HT1080 (cell line): ENCODE measurements at places on chromosomes 6 and 20. TPM values are rescaled to one million over a fixed set of nuclear protein-coding genes. Genes with fewer than 3 reads are reported as not detected.

GRCh38 chr6:109165392-109165974 lies 70.2 kb downstream of the CEP57L1 start:
- DNase-seq, result peak; percentile 48

Gene ANKEF1
- 4.3 and 7.4 TPM in 2 replicates for total RNA-seq

- no peak for DNase-seq
Observed at GRCh38 chr20:63815615-63816253, 15.3 kb downstream of the ZBTB46 start.

Gene COL12A1
- total RNA-seq, result 9.7 and 12.6 TPM in 2 replicates

Gene LYRM4
- 25.0 and 25.6 TPM in 2 replicates for total RNA-seq

DNA sequence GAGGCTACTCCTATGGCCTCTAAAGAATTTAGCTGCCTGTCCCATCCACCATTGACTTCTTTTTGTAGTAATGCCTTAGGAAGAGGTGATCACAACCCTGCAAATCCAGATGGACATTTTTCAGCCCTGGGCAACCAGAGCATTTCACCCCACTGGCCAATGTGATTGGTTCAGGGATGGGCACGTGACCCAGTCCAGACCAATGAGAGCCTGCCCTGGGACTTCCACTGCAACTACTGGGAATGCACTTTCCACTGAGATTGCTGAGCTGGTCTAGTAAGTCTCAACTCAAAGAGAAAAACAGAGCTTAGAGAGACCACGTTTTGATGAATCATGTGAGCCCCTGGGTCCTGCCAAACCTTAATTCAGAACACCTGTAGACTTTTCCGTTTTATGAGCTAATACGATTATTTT lies 8.9 kb upstream of the UBE2V1 start:
- no peak for DNase-seq

DNA sequence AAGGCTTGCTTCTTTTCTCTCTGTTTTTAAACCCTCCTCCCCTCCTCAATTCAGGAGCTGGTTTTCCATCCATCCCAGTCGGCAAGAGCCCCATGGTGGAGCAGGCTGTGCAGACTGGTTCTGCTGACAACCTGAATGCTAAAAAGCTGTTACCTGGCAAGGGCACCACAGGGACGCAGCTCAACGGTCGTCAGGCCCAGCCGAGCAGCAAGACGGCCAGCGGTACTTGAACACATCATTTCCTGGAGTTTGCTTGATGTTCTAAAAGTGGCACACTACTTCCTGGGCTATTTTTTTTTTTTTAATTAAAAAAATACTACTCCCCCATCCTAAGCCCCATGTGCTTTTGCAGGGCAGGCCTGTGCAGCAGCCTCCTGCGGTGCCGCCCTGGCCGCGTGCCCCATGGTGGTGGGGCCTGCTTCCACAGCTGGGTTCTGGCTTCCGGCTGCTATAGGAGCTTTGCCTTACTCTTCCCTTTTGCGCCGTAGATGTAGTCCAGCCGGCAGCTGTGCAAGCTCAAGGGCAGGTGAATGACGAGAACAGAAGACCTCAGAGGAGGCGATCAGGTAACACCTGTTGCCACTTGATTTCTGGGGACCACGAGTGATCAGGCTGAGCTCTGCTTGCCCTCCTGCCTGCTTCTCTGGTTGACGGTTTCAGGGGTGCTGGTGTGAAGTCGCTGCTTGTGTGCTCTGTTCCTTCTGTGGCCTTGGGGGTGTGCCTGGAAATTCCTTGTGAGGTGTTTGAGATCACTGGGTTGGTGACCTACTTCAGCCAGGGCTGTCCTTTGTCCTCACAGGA lies 7.7 kb downstream of the LSM14B start:
- no peak for DNase-seq

Gene IL20RA
- total RNA-seq, result not detected in 2 replicates

Gene PPP1R3D
- 2.5 and 3.9 TPM in 2 replicates for total RNA-seq

GRCh38 chr6:154595538-154595937 lies 85.1 kb upstream of the CNKSR3 start:
- DNase-seq, result no peak

- no peak for DNase-seq
Observed at GRCh38 chr6:167726043-167726621, 100.6 kb upstream of the AFDN start.

DNA sequence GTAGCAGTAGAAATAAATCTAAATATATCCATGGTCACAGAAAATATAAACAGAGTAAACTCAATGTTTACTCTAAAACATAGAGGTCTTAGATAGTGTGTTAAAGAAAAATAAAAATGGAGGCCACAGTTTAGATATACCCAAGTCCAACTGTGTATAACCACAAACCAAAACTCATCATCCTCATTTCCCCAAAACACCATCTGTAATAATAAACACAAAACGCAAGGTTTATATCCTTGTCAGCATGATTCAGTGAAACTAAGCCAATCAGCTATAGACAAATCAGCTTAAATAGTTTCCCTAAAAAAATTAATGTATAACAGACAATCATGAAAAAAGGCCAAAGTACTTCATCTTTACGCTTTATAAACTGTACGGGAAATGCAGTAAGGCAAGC lies 2.7 kb upstream of the HACE1 start:
- no peak for DNase-seq

DNA sequence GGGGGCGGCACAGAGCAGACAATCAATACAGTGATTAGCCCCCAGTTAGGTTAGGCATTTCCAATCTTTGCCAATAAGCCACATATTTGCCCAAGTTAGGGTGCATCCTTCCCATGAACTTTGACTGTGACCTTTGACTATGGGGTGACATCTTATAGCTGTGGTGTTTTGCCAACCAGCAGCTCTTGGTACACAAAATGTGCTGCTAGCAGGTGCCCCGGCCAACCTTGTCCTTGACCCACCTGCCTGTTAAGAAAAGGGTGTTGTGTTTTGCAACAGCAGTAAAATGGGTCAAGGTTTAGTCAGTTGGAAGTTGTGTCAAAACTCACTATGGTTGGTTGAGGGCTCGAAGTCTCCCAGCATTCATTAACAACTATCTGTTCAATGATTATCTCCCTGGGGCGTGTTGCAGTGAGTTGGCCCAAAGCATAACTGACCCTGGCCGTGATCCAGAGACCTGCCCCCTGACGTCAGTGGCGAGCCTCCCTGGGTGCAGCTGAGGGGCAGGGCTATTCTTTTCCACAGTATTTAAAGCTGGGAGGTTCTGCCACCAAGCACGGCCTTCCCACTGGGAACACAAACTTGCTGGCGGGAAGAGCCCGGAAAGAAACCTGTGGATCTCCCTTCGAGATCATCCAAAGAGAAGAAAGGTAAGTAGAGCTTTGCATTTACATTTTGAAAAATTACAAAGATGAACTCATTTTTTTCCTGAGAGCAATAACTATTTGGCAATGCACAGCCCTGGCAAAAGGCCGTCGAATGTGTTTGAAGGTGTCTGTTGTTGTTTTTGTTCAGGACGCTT lies at the start of gene PCK1:
Gene PCK1 (plus strand): TSS at position 557 of the 802 bp plus-strand sequence. CDS start 302 bp downstream, outside the sequence.
- no peak for DNase-seq

Gene SRMS
- not detected in 2 replicates for total RNA-seq

DNA sequence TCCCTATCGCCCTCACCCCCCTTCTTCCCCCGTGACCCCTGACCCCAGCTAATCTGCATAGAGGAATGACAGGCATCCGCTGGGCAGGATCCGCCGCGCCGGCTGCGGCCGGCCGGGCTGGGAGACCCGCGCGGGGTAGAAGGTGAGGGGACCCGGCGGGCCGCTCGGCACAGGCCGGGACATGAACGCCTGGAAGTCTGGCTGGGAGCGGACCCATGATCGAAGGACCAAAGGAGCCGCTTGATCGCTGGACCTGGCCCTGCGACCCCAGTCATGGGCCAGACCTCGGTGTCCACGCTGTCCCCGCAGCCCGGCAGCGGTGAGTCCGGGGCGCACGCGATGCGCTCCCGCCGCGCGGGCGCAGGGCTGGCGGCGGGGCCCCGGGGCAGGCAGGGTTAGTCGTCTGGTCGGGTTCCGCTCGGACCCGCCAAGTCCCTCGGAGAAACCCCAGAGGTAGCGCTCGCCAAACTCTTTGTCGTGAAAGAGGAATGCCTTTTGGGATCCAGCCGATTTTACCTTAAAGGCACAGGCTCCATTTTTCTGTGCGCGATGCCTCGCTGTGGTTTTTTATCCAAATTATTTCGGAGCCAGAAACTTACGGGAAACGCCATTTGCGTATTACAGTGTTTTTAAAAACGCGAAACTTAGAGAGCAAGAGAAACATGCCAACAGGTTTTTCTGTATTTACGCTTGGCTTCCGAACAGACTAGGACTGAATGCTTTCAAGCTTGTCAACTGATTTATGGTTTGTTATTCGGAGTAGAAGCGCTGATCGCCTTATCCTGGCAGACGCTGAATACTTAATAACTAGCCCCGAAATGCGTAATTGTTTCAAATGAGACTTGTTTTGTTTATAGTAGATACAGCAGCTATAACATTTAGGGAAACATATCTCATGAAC lies at the start of gene PHACTR2:
Gene PHACTR2 (plus strand): TSS at position 75 of the 901 bp plus-strand sequence. CDS start 199 bp downstream, at position 274.
- DNase-seq, result peak; percentile 52

GRCh38 chr6:57162516-57162915 lies 9.6 kb upstream of the BAG2 start:
- no peak for DNase-seq

- peak; percentile 55 for DNase-seq
Observed at GRCh38 chr6:13486679-13487121, 700 bp downstream of the GFOD1 start.

Gene GSTA3
- not detected in 2 replicates for total RNA-seq

DNA sequence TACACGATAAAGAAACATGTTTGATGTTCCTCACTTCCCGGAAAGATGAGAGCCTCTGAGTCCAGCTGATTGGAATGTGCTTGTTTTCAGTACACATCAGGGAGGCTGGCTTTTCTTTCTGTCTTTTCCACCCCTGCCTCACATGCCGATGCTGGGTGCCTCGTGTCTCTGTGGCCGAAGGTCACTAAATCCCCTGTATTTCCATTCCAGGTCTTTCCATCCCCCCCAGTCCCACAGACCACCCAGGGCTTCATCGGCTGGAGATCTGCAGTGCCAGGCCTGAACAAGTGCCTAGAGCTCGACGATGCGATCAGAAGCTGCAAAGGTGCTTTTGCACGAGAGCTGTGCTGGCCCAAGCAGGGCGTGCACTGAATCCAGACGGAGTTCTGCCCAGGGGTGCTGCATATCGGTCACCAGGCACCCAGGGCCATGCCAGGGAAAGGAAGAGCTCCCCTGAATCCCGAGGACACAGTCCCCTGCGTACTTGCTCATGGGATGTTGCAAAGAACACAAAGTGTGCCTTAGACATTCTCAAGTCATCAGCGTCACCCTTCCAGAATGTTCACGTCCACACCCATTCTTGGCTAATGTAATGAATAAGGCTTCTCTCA lies 67.9 kb downstream of the ANKRD60 start:
- DNase-seq, result peak; percentile 15

Gene ULBP2
- 11.6 and 12.2 TPM in 2 replicates for total RNA-seq

- DNase-seq, result no peak
Observed at GRCh38 chr6:51474022-51474975, 613.1 kb downstream of the PKHD1 start.
